ENCODE measurements at places on chromosomes 3 and 15.

DNA sequence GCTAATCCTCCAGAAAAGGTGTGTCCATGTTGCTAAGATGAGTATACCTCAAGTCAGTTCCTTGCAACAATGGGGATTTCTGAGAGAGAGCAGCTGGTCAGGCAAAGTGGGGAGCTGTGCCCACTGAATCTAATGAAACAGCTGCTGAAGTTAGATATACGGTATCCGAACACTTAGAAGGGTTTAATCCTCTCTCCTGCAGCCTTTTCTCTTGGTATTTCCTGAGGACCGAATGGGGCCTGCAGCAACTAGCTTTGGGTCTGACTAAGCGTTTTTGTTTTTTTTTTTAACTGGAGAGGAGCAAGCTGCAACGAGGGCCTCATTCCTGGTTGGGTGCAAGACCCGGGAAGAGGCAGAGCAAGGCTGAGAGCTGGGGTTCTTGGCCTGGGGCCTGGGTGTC lies 37.6 kb upstream of the BNC1 start:
- DNase-seq, result no peak

- DNase-seq, result no peak
Observed at GRCh38 chr3:113268311-113268710, 57.0 kb downstream of the BOC start.

DNA sequence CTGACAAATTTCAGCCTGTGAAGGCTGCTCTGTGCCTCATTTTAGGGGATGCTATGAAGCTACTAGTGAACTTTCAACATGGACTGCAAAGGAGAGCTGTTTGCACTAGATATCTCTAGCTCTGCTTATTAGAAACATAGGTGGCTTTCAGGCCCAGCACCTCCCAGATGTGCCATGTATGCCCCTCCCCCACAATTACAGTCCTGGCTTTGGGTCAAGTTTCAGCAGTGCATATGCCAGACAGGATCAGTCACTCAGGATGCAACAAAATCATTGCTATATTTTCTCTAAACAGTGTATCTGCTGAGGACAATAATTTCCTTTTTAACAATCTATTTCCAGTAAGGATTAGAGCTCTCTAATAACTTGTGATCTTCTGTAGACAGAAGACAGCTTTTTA lies 178.8 kb upstream of the STAC start:
- DNase-seq, result no peak

DNA sequence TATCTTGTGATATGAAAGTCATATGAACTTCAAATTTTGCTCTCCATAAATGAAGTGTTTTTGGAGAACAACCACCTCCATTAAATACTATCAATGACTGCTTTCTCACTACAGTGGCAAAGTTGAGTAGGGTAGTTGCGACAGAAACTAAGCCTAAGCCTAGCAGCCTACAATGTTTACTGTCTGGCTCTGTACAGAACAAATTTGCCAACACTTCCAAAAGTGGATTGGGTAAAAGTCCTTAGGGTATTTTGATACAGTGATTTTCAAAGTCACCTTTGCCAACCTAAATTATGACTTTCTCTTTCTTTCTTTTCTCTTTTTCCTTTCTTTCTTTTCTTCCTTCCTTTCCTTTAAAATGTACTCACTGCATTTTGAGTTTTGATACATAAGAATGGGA lies 142.6 kb downstream of the PLCL2 start:
- DNase-seq, result no peak

- DNase-seq, result no peak
Observed at GRCh38 chr15:101138913-101139880, 112.7 kb downstream of the CHSY1 start.

GRCh38 chr3:3081381-3082233 lies 28.6 kb downstream of the IL5RA start:
- DNase-seq, result no peak

DNA sequence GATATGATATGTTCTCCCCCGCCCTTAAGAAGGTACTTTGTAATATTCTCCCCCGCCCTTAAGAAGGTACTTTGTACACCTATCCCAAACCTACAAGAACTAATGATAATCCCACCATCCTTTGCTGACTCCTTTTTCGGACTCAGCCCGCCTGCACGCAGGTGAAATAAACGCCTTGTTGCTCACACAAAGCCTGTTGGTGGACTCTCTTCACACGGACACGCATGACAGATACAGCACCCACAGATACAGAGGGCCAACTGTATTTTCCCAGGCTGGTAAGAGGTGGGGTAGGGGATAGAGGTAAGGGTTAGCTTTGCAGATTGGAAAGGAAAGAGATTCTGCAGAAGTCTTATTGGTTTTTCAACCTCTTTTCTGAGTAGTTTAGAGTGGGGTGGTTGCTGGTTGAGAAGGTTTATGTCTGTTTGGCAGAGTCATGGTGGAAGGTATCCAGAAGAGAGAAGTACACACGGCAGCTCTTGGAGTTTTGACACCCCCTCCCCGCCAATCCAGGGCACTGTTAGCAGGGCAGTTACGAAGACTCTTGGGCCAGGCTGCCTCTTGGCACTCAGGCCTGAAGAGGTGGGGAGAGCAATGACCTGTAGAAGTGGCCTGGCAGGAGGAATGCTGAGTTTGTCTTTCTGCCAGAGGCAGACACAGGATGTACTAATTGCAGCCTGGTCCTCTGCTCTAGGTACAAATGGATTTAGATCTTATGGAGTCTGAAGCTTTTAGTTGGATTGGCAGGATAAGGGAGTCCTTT lies 36.0 kb upstream of the IDH2 start:
- no peak for DNase-seq

DNA sequence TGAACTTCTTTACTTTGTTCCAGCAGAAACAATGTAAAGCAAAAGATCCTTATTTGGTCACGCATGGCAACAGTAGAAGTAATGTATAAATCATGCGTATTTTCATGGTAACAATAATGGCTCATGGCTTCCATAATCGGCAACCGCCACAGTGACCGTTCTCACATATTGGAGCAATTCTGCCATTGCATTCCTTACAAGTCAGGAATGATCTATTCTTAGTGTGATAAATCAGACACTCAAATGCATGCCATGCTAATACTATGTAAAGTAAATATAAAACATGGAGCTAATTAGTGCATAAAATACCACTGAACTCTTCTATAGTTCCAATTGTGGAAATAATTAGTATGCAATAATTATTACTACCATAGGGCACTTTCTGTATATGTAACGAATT lies 13.5 kb upstream of the CERS3 start:
- no peak for DNase-seq

GRCh38 chr15:70525551-70525950 lies 237.8 kb downstream of the UACA start:
- DNase-seq, result no peak

- peak; percentile 87 for DNase-seq
Observed at GRCh38 chr15:89206908-89207331, 14.5 kb downstream of the RLBP1 start.

DNA sequence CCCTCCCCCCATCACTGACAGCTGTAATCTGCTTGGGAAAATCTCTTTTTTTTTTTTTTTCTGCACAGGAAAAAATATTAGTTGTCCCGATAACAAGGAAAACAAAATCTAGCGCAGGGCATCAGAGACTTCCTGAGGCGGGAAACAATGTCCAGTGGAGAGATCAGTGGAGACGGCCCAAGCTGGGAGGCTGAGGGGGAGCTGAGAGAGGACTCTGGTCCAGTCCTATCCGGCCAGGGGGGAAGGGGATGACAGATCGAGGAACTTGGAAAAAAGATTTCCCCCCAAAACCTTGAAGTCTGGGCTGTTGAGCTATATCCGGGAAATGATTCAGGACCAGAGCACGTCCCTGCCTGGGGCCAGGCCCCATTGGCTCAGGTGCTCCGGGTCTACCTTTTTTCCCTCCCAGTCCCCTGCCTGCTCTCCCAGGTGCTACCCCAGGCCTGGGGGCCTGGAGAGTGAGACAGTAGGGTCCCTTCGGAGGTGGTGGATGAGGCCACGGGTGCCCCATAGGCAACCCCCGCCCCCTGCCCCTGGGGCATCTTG lies 14.0 kb upstream of the DLL4 start:
- DNase-seq, result no peak

DNA sequence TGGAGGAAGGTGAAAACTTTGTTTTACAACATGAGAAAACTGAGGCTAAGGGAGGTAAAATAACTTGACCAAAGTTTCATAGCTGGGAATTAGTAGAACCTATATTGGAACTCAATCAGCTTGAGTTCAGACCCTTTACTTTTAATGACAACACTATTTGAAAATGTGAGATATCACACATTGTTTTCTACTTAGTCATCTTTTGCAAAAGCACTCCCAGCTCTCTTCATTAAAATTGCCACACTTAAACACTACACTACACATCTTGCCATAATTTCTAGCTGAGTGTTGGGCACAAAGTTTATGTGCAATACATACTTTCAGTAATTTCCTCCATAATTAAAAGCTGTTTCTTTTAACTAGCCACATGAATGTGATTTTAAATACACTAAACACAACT lies 230.4 kb upstream of the DCBLD2 start:
- DNase-seq, result no peak

DNA sequence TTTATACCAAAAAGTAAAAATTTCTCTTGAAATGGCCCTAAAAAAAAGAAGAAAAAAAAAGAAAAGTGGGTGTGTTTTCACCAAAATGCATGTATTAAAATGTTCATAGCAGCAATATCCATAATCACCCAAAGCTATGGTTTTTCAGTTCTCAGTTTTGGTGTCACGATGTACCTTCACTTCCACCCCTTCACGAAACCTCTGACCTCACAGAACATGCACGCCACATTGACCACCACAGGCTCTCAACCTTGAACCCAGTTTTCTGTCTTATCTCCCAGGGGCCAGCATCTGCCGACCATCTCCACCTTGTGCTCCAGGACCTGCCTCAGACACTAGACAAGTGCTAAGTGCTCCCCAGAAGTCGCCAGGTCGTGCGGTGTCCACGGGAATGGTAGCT lies 30.4 kb downstream of the COLQ start:
- DNase-seq, result no peak

All from chondrocyte (in vitro differentiated cells).